ENCODE measurements at places on chromosomes 6 and 20.

DNA sequence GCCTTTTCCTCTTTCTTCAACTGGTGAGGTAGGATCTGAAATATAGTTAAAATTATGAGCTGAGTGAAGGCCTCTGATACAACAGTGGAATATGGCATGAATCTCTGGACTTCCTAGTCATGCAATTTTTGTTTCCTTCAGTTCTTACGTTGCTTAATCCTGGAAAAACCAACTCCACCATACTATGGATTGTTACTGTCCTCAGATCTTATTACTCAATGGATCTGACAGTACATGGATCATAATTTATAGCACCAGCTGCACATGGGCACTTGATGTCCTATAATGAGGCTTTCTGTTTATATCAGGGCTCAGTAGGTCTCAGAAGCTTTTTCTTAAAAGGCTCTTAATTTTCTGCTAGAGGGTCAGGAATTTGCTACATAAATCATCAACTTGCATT, 1341.0 kb upstream of the EYS start:
- DNase-seq: no peak

DNA sequence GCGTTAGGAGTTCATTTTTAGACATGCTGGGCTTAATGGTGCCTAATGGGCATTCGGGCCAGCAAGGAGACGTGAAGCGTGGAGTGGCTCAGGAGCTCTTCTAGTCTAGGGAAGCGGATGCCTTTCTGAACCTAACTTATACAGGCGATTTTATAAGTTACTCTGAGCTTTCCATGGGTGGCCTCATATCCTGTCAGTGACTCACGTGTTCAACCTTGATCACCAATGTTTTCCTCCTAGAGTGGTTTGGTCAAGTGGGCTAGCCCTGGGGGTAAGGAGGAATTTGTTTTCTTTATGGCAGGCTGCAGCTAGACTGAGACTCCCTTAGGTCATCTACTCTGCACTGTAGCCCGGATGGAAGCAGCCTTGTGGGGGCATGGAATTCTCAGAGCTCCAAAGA, 52.1 kb downstream of the PLAGL1 start:
- no peak for DNase-seq

DNA sequence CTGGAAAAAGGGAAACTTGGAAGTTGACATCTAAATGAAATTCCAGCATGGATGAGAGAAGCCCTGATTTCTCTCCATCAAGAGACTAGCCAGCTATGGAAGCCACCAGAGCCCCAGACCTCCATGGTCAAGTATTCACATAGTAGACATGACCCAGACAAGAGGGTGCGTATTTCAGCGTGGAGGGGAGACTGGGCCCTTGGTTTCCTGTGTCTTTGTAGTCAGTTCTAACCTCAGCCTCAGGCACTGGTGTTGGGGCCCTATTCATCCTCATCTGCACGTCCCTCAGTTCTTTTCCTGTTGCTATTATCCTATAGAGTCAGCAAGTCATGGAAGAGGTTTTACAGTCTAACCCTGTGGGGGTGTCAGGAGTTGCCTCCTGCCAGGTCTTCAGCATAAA, 12.5 kb downstream of the GNL1 start:
- no peak for DNase-seq

DNA sequence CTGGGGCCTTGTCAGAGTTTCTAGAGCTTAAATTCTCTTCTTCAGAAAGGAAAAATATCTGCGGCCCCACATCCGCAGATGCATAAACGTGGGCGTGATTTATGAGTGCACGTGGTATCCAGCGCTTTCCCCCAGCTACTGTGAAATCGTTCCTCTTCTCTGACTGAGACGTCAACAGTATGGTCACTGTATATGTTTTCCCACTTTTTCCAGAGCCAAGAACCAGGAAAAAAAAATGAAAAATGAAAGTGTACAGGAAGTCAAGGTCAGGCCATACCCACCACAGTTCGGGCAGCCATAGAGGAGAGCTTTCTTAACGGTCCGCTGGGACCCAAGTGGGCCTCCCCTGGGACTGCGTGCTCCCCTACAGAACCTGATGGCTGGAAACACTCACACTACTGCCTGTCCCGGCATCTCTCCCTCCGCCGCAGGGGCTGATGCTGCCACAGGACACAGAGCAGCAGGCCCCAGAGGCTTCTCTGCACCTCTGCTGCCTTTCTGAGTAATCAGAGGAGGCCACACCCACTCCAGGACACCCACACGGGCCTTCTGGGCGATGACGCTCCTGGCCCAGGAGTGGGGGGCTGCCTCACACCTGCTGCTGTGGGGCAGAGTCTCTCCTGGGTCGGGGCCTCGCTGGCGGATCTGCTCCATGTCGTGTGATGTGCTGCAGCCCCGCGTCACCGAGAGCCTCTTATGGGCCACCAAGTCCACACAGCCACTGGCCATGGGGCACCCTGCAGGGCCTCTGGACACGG, 16.4 kb upstream of the STX16 start:
- peak; percentile 43 for DNase-seq

DNA sequence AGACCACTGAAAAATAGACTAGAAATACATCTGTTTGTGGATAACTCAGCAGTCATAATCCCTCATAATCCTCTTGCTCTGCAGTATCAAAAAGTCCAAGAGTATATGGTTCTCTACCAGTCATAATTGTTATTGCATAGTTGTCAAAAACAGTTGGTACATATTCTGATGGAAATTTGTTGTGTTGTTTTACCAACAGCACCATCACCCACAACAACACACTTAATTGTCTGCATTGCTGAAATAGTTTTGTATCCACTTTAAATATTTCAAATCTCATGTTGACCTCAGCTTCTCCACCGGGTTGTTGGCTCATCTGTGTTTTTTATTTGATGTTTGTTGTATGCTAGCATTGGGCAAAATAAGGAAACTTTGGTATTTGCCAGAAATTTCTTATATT, 39.4 kb downstream of the ITCH start:
- no peak for DNase-seq
